ENCODE measurements at places on chromosomes 1 and 21.

- no peak for DNase-seq
These were observed 15.4 kb upstream of the RNU1-4 start for GRCh38 chr1:16724718-16725438.

DNA sequence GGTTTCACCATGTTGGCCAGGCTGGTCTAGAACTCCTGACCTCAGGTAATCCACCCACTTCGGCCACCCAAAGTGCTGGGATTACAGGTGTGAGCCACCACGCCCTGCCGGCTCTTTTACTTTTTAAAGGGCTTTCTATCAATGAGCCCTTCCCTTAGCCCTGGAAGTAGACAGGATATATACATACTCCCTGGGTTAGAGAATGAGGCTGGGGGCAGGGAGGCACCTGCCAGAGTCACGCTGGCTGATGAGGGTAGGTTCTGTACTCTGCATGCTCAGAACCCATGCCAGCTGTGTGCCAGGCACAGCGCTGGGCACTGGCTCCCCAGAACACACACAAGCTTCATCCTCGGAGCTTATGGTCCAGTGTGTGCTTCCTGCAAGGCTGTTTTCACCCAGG is 113.6 kb upstream of the IPO9 start:
- no peak for DNase-seq

DNA sequence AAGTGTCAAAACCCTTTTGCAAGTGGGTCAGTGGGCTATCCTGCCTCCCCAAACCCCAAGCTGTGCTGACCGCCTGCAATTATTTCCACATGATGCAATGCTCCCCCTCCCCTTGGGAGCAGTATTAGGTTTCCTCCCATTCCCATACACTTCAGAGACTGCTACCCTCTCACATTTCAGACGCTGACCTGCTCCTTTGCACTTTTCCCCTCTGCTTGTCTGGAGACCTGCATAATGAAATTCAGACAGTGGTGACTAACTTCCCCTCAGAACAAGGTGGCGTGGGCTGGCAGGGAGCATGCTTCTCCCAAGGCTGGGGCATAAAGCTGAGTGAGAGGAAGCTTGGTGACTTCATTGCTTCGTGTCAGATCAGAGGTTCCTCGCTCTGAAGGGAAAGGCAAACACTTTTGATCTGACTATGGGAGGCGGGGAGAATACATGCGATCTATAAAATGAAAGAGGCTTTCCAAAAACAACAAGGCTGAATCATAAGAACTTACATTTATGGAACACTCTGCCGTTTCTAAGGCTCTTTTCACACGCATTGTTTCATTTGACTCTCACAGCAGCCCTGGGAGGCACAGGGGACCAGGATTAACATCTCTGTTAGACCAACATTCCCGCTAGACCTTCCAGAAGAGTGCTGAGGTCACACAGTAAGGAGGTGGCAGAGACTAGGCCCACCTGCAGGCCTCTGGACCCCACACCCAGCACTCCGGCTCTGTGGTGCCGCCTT is 27.5 kb upstream of the ROR1 start:
- no peak for DNase-seq

GRCh38 chr1:19955534-19956170 is 23.8 kb downstream of the PLA2G2A start:
- no peak for DNase-seq

- no peak for DNase-seq
These were observed 10.8 kb upstream of the SMAP2 start for GRCh38 chr1:40362699-40363098.

- no peak for DNase-seq
These were observed 55.6 kb downstream of the FBXO42 start for GRCh38 chr1:16296643-16297042.

- no peak for DNase-seq
These were observed 26.4 kb upstream of the GOLT1A start for GRCh38 chr1:204240233-204240632.

- DNase-seq = peak; percentile 83
These were observed 742 bp downstream of the P3H1 start for GRCh38 chr1:42765832-42766740.

GRCh38 chr1:54811739-54812655 is 10.9 kb upstream of the TTC22 start:
- no peak for DNase-seq

DNA sequence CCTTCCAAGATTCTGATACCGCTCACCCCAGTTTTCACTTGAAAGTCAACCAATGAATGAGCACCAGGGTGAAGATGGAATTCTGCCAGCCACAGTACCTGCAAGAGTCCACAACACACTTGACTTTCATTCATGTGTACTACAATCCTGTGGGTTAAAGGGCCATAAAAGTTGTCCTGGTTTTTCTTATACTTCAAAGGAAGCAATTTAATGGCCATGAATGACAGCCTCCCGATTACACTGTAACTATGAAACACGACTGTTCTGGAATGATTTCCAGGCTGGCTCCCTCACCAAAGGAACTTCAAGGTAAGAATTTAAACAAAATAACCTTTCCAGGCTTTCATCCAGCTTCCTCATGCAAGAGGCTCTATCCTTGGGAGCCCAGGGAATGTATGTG is 502.8 kb downstream of the SMYD3 start:
- no peak for DNase-seq

GRCh38 chr1:29753771-29754572 is 517.6 kb downstream of the PTPRU start:
- DNase-seq = peak; percentile 67

GRCh38 chr1:202834771-202835547 is 24.2 kb downstream of the PCAT6 start:
- peak; percentile 61 for DNase-seq

DNA sequence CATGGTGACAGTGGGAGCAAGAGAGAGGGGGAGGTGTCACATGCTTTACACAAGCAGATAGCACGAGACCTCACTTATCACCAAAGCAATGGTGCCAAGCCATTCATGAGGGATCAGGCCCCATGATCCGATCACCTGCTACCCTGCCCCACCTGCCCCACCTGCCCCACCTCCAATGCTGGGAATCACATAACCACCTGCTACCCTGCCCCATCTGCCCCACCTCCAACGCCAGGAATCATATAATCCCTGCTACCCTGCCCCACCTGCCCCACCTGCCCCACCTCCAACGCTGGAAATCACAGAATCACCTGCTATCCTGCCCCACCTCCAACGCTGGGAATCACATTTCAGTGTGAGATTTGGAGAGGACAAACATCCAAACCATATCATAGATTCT is 10.6 kb upstream of the AIRE start:
- DNase-seq = no peak

All from NCI-H82 (cell line).